ENCODE measurements at places on chromosomes 4 and X. TPM values are rescaled to one million over a fixed set of nuclear protein-coding genes. Genes with fewer than 3 reads are reported as not detected.

- no peaks in the 10 kb centered on the region for H3K27me3 ChIP-seq
- H3K36me3 ChIP-seq = no peaks in the 10 kb centered on the region
- no peak overlapping the region for H3K27ac ChIP-seq
- H3K4me3 ChIP-seq = no peak overlapping the region
- DNase-seq = no peak
Measured at GRCh38 chrX:46814966-46815365, 21.9 kb upstream of the RP2 start.

DNA sequence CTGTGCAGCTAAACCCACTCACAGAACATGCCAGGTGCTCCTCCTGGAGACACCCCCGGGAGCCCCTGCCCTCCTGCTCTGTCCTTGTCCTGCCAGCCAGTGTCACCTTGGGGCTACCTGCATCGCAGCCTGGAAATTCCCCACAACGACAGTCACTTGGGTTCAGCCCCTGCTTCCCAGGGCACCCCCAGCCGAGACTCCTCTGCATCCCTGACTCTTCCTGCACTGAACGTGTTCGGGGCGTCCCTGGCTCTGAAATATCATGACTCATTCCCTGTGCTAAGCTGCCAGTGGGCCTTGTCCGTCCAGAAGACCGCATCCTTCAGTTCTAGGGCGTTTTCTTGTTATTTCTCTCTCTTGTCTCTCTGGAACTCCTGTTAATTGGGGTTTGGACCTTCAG is 5.8 kb downstream of the CFAP99 start:
- peaks cover under 1% of the 10 kb centered on the region for H3K4me1 ChIP-seq
- DNase-seq = no peak
- no peak overlapping the region for H3K27ac ChIP-seq
- no peak overlapping the region for H3K4me3 ChIP-seq
- H3K27me3 ChIP-seq = peaks cover 4% of the 10 kb centered on the region
- H3K36me3 ChIP-seq = no peaks in the 10 kb centered on the region

DNA sequence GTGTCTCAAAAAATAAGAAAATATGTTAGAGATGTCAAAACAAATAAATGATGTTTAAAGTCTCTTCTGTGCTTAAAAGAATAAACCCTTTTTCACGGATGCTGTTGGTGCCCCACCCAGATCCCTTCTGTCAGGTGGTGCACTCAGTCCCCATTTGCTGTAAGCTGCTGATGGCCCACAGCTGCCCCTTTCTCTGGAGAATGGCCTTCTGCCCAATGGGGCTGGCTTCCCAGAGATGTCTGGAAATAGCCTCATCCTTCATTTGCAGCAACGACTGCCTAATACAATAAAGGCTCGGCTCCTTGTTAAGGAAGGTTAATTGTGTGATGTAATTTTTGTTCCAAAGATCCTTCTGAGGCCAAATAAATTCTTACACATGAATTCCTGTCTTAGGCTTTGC is 31.8 kb downstream of the ETNPPL start:
- H3K4me1 ChIP-seq = no peaks in the 10 kb centered on the region
- H3K36me3 ChIP-seq = no peaks in the 10 kb centered on the region
- DNase-seq = no peak
- no peaks in the 10 kb centered on the region for H3K27me3 ChIP-seq
- H3K4me3 ChIP-seq = no peak overlapping the region

GRCh38 chr4:179110816-179111215 is 1668.6 kb upstream of the AGA start:
- H3K27me3 ChIP-seq = no peaks in the 10 kb centered on the region

DNA sequence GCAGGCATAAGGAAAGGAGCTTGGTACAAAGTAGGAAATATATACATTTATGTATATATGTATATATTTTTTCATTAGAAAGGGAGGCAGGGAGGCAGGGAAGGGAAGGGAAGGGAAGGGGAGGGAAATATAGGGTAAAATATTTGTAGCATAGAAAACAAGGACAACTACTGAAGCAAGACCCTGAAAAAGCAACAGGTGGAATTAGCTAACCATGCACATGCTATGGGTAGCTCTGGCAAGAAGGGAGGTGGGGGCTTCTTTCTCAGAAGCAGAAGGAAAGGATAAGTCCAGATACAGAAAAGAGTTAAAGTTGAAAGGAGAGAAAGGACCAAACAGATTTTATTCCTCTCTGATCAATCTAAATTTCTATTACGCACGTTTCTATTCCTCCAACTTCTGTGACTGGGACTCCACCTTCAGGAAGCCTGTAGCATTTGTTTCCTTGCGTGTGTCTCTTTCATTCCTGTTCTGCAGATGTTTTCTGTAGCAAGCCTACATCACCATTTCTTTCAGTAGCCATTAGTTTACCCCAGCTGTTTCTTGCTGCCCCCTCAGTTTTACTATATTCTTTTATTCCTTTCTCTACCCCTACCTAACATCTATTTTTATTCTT is 82.9 kb downstream of the OR13H1 start:
- DNase-seq = no peak
- no peaks in the 10 kb centered on the region for H3K27me3 ChIP-seq
- no peaks in the 10 kb centered on the region for H3K4me1 ChIP-seq
- H3K36me3 ChIP-seq = no peaks in the 10 kb centered on the region

- H3K27me3 ChIP-seq = no peaks in the 10 kb centered on the region
- DNase-seq = no peak
- peak overlapping the region; percentile 83 for H3K27ac ChIP-seq
- H3K4me1 ChIP-seq = peaks cover 15% of the 10 kb centered on the region
- peaks cover 13% of the 10 kb centered on the region for H3K36me3 ChIP-seq
- H3K4me3 ChIP-seq = peak overlapping the region; percentile 97
Measured at GRCh38 chr4:152536545-152537182, 772 bp upstream of the FBXW7 start.

DNA sequence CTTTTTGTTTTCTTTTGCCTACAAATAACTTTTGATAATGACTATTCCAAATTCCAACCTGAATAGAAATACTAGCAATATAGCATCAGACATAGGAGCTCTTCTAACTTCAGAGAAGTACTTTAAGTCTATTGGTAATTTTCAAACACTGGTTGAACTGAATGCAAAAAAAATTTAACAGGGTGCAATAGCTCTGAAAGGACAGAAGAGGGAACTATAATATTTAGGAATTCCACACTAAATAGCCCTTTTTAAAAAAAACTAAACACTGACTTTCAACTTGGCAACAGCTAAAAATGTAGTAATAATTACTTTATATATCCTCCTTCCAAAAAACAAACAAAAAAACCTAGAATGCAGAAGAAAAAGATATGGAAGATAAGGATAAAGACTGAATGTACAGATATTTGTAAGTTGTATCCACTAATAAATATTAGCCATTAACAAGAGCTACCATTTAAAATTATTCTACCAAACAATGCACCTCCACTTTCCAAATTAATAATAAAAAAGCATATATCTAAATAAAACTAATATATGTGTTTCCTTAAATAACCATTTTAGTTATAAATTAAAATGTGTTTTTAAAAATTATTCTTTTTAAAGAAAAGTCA is 81.4 kb downstream of the FBXW7 start:
- H3K4me1 ChIP-seq = no peaks in the 10 kb centered on the region
- peak; percentile 31 for DNase-seq
- no peak overlapping the region for H3K4me3 ChIP-seq
- no peaks in the 10 kb centered on the region for H3K36me3 ChIP-seq

GRCh38 chr4:33037464-33037863 is 2317.3 kb downstream of the PCDH7 start:
- no peak for DNase-seq
- H3K27me3 ChIP-seq = no peaks in the 10 kb centered on the region
- no peaks in the 10 kb centered on the region for H3K36me3 ChIP-seq
- H3K4me1 ChIP-seq = no peaks in the 10 kb centered on the region

DNA sequence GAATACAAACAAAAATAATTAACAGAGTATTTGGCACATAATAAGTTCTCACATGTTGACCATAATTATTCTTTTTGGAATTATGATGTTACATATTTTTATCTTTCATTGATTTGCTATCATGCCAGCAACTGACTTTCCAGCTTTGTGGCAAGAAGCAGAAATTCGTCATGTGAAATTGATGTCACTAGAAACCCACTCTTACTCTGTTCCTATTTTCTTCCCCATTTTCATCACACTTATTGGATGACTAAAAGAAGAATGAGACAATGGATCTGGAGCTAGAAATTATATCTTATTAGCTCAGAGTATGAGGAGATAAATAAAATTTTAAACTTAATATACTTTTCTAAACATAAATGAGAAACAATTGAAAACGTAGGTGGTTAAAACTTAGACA is 31.9 kb downstream of the EGF start:
- H3K27me3 ChIP-seq = no peaks in the 10 kb centered on the region
- no peak overlapping the region for H3K4me3 ChIP-seq

GRCh38 chr4:138647433-138647832 is 368.1 kb upstream of the NOCT start:
- H3K27me3 ChIP-seq = no peaks in the 10 kb centered on the region
- H3K4me3 ChIP-seq = no peak overlapping the region
- H3K27ac ChIP-seq = no peak overlapping the region
- H3K36me3 ChIP-seq = no peaks in the 10 kb centered on the region
- H3K4me1 ChIP-seq = no peaks in the 10 kb centered on the region
- no peak for DNase-seq

DNA sequence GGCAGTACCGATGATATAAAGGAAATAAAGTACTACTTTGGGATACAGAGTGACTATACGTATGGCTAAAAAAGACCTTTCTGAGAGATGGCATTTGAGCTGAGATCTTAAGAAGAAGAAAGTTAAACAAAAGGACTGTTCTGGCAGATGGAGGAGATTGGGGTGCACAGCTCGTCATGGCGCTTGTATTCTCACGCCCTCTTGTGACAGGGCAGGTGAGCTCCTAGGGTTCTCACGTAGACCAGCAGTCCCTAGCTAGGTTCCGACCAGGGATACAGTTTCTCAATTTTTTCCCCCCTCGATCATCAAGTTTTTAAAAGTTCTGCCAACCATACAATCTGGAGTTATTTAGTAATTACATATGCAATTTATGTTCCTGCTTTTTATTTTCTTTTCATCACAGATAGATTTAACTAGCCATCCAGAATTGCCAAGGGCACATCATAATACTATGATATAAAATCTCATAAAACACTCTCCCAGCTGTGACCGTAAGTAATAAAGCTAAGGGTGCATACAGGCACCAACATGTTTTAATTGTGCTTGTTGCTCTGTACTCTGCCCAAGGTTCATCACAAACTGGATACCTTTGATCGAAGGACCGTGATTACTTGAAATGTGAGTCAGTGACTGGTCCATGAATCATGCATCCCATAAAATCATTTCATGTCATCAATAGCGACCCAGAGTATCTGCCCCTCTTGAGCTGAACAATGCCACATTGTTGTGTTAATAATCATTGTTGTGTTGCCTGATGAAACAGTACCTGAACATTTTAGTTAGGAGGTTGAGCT is 69.4 kb upstream of the ZNF518B start:
- no peaks in the 10 kb centered on the region for H3K4me1 ChIP-seq
- no peak overlapping the region for H3K4me3 ChIP-seq
- H3K27ac ChIP-seq = no peak overlapping the region
- H3K27me3 ChIP-seq = no peaks in the 10 kb centered on the region

DNA sequence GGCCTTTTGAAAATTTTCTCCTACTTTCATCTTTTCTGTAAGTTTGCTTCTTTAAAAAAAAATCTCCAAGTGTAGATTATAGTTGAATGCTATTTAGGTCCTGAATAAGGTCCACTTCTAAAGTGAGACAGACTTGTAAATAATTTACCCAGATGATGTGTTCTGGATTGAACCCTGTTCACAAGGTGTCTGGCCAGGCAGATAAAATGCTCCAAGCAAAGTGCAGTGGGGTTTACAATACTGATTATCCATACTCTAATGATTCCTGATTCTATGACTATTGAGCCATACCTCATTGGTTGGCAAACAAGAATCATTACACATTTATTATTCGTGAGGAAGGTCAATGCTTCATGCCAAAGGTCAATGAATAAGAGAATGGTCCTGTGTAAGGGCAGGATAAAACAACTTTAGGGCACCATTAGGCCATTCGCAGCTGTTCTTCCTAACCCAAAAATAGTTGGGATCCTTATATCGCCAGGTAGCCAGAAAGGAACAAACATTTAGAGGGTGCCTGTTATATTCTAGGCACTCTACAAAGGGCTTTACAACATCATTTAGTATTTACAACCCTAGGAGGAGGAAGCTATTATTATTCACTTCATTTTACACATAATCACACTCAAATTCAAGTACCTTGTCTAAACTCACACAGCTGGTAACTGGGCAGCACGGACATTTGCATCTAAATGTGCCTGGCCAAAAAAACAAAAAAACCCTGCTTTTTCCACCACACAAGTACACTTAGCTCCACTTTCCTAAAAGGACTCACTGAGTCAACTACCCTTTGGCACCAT is 18.6 kb upstream of the SAT1 start:
- no peak for DNase-seq
- H3K27ac ChIP-seq = no peak overlapping the region
- H3K27me3 ChIP-seq = no peaks in the 10 kb centered on the region
- no peak overlapping the region for H3K4me3 ChIP-seq
- no peaks in the 10 kb centered on the region for H3K4me1 ChIP-seq

DNA sequence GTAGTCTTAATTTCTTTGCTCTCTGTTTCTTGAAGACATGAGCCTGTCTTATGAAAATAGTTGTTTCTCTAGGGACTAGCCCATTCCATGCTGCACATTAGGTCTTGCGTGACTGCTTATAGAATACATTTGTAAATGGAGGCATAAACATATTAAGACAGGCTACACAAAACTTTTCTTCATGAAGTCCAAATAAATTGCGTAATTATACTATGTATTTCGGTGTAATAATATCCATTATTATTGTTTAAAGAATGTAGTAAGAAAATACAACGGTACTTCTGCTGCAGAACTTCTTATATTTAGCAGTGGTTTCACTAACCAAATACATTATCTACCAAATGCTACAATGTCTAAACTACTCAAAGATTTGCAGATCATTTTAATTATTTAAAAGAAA is 8.5 kb upstream of the NAA11 start:
- no peaks in the 10 kb centered on the region for H3K36me3 ChIP-seq
- no peak overlapping the region for H3K4me3 ChIP-seq

GRCh38 chr4:174919886-174920423 is 1.8 kb downstream of the ADAM29 start:
- no peaks in the 10 kb centered on the region for H3K36me3 ChIP-seq
- H3K27ac ChIP-seq = no peak overlapping the region
- H3K4me1 ChIP-seq = no peaks in the 10 kb centered on the region
- DNase-seq = no peak

DNA sequence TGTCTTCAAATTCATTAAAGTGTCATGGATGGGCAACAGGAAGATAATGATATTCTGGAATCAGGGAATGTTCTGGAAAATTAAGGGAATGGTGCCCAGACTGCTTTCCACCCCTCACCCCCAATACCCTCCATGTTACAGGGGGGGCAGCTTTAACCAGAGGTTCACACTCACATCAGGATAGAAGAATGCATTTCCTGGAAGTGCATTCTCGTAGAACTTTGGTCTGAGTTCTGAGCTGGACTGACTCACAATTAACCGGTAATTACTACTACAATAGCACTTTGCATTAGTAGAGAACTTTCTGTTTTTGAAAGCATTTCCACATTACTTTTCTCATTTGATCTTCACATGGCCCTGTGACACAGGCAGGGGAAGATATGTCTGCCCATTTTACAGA is 52.5 kb upstream of the SHISA3 start:
- no peaks in the 10 kb centered on the region for H3K27me3 ChIP-seq
- no peak for DNase-seq

- H3K27me3 ChIP-seq = no peaks in the 10 kb centered on the region
- no peaks in the 10 kb centered on the region for H3K4me1 ChIP-seq
- H3K4me3 ChIP-seq = peak overlapping the region; percentile 71
Measured at GRCh38 chrX:71533851-71534561, 1.1 kb downstream of the OGT start.

The PSAPL1 gene
- 0.08 TPM for total RNA-seq

The PLP2 gene
- 79.8 TPM for total RNA-seq

The P2RY8 gene
- 6.9 TPM for total RNA-seq

Data from left lung (tissue), 14 donors.